ENCODE measurements at places on chromosomes 12 and 14.

DNA sequence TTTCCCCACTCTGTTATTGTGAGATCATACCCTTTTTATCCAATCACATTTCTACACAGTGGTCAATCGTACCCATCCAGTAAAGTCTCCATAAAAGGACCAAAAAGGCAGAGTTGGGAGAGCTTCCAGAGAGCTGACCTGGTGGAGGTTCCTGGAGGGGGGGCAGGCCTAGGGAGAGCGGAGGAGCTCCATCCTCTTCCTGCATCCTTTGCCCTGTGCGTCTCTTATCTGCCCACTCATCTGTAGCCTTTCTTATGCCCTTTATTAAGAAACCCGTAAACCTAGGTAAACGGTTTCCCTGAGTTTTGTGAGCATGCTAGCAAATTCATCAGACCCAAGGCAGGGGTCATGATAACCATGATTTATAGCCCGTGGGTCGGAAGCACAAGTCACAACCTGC, 26.2 kb downstream of the EVL start:
- no peak for DNase-seq

DNA sequence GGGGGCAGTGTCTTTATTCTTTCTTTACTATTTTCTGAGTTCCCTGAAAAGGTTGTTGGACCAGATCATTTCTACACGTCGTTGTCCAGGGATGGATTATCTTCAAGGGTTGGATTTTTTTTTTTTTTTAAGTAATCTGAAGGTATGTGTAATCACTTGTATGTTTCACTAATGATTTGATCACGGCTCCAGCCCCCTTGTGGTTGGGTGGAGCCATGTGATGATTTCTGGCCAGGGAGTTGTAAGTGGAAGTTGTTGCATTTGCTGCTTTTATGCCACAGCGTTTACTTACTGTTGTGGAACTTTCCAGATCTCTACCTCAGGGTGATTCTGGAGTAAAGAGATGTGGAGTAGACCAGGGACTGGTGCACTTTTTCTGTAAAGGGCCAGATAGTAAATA, 390.3 kb downstream of the AACS start:
- DNase-seq, result no peak

- DNase-seq, result no peak
Observed at GRCh38 chr12:68446901-68447796, 115.0 kb upstream of the MDM1 start.

DNA sequence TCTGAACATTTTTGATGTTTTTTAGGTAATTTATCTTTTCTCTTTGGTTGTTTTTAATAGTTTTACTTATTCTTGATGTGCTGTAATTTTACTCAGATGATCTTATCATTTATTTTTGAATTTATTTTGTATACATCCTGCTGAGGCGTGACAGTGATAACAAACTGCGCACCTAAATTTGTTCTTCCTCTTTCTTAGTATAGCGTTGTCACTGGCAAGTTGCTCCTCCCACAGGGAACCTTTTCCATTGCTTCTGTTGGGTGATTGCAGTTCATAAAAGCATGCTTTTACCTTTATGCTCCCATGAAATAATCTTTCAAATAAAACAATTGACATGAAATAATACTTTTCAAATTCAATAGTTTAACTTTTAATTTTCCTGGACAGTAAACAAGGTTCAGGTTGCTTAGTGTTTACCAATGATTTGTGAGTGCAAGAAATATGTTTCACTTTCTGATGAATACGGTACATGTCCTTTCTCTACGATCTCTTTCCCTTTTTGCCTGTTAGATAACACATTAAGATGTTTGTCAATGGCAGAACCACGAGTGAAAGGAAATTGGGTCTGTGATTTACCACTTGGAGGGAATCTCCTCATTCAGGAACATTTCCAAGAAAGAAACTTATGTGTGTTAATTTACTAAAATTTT, 223.3 kb downstream of the CCDC91 start:
- DNase-seq, result no peak

DNA sequence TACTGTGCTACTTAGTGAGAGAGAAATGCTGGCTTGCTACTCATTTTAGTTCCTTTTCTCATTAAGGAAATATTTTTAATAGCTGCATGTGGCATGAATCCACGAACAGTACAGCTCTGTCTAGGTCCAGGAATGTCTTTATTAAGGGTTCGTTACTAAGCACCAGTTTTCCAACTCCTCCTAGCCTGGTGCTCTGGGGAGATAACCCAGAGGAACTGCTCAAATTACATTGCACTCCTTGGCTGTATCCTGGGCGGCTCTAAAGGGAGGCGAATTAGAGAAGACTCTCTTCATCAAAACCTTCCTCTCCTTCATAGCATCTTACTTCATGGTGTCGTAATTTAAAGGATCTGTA, 101.3 kb downstream of the PPM1A start:
- DNase-seq, result no peak

DNA sequence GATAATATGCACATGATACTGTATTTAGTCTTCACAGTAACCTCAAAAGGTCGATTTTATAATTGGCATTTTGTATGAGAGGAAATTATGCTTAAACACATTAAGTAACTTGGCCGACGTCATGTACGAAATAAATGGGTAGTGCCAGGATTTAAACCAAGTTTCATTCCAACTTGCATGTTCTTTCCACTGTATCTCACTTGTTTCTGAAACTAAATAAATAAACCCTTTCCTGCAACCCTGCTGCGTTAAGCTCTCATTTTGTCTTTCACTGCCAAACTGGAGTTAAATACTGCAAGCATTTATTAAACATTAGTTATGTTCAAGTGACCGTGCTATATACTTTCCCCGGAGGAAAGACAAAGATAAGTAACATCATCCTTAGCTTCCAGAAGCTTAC, 293.9 kb upstream of the PRKD1 start:
- no peak for DNase-seq

GRCh38 chr14:104545942-104546501, 33.5 kb upstream of the C14orf180 start:
- no peak for DNase-seq

GRCh38 chr12:59839514-59839913, 243.7 kb downstream of the SLC16A7 start:
- DNase-seq, result no peak

DNA sequence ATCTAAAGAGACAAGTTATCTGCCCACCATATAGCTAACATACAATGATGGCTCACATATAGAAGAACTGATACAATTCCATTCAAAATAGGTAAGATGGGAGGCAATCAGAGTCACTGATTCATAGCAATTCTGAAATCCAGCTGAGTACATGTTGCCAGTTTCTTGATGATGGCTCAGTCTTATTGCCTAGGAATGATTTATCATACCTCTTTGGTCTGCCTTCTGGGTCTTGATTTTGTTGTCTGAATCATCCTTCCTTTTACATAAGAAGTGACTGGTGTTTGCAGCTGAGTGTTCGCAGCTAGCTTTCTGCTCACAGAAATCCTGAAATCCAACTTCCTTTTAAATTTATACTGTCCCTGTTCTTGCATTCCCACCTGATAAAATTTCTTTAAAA, 463.2 kb upstream of the MGAT4C start:
- no peak for DNase-seq

DNA sequence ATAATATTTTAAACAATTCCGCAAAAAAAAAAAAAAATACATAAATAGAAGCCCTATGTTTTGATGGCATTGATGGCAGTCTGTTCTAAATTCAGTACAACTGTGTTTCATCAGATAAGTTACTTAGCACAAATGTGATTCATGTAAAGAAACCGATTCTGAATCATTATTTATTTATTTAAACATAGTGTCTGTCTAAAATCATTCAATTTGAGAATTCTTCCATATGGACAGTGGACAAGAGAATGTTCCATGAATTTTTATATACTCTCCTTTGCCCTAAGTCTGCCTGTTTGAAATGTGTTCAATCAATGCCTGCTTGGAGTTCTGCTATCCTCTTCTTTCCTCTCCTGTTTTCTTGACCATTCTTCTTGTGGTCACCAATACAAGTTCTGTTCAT, 126.5 kb downstream of the PDE3A start:
- DNase-seq, result no peak

- DNase-seq, result peak; percentile 7
Observed at GRCh38 chr14:49250109-49250508, 336.1 kb downstream of the RPS29 start.

DNA sequence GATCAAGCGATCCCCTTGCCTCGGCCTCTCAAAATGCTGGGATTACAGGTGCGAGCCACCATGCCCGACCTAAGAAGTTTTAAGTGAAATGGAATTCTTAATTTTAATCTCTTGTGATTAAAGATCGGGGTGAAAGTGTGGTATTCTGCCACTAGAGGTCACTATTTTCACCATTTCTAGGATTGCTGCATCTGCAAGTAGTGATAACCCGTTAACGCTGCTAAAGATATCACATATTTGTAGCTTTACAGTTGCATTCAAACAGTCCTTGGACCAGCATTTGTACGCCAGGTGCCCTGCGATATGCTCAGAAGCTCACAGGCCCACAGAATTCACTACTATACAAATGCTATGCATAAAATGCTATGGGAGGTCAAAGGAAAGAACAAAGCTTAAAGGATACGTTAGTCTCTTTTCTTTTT, 19.3 kb downstream of the CCDC62 start:
- DNase-seq, result no peak

DNA sequence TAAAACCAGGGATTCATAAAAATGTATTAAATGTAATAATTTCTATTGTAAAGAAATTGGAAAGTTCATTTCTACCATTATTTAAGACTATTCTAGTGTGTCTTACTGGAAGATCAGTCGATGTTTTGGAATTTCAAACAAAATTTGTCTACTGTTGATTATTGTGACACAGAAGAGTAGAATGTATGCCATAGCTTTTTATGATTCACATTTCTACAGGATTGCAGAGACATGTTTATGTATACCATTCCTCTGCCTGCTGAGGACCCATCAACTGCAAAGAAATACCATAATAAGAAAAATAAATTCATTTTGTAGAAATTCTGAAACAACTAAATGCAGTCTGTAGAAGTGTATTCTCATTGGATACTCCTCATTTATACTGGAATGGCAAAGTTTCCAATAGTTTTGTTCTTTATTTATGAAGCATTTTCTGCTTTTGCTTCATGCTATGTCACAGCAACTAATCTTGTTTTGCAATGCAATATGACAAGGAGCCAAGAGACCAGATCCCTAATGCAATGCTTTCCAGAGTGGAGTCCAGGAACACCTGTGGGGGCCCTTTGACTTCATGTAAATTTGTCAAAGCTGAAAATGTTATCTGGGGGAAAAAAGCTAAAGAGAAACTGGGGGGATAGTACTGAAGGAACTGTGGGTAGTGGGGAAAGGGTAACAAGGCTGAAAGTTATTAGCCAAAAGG, 172.9 kb upstream of the LRIG3 start:
- DNase-seq, result peak; percentile 36

- DNase-seq, result no peak
Observed at GRCh38 chr14:65482757-65483438, 70.4 kb downstream of the FUT8 start.

GRCh38 chr14:44029933-44030332, 477.1 kb downstream of the FSCB start:
- no peak for DNase-seq

DNA sequence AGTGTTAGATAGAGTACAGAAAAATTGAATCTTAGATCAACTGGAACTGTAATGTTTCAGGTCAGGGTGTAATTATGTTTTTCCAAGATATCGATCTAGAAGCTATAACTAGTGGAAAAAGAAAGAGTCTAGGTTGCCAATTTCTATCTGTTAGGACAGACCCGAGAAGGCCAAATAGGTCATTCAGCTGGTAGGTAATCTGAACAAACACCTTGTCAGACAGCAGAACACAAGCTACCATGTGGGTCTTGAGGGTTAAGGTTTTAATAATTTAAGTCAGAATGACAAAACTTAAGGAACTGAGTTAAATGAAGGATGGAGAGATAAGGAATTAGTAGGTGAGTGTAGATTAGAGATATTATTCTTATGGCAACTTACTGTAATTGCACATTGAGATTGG, 44.9 kb upstream of the KCNMB4 start:
- no peak for DNase-seq

DNA sequence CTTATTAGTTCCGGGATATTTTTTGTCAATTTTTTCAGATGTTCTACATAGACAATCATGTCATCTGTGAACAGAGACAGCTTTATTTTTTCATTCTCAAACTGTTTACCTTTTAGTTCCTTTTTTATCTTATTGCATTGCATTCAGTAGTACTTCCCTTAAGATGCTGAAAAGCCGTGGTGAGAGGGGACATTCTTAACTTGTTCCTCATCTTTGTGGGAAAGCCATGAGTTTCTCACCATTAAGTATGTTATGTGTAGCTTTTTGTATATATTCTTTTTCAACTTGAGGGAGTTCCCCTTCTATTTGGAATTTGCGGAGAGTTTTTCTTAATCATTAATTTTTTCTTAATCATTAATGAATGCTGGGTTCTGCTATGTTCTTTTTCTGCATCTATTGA, 1727.1 kb upstream of the SEL1L start:
- no peak for DNase-seq

DNA sequence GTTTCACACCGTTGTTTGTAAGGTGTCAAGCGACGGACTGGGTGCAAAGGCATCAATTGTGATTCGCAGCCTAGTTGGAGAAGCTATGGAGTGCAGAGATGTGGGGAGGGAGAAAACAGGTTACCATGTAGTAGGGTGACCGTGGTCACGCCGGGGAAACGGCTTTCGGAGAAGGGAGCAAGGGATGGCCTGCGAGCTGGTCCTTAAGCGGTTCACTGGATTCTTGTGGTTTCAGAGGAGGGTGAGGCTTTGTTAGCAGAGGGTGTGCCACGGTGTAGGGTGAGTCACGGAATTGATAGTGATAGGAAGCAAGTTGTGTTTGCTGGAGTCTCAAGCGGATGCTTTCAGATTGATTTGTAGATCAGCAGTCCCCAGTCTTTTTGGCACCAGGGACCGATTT, 2.3 kb downstream of the PIWIL1 start:
- no peak for DNase-seq

GRCh38 chr12:19675361-19675760, 236.1 kb downstream of the AEBP2 start:
- DNase-seq, result no peak

- DNase-seq, result no peak
Observed at GRCh38 chr12:52119398-52120254, 40.1 kb downstream of the SMIM41 start.

- no peak for DNase-seq
Observed at GRCh38 chr12:48027183-48028002, 23.1 kb upstream of the COL2A1 start.

GRCh38 chr12:131634037-131634436, 76.9 kb upstream of the SFSWAP start:
- DNase-seq, result no peak

- no peak for DNase-seq
Observed at GRCh38 chr14:22532345-22533056, 56.5 kb downstream of the DAD1 start.

DNA sequence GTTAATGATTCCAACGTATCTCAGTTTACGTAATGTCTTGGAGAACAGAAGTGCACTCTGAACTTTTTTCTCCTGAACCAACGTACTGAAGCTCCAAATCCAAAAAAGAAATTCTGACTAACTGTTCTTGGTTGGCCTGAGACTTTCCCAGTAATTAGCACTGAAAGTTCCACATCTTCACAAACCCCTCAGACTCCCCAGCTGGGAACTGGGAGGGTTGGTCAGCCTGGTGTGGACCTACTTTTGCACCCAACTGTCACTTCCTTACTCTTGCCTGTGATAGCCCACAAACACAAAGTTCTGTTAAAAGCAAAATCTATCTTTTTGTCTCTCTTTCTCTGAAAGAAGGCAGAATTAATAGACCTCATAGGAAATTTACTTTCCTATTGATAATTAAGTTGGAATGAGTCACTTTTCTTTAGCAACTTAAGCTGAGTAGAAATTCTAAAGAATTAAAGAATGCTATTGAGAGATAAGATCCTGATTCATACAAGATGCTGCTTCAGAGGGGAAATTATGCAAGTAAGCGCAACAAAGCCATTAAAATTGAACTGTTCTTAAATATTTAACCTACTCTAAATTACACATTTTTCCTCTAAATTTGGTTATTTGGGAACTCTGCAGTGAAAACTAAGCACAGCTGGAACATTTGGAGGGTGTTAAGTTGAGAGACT, 155.0 kb downstream of the EPS8 start:
- no peak for DNase-seq

All from AG04449 (cell line).